ENCODE measurements at places on chromosomes 2 and 18. TPM values are rescaled to one million over a fixed set of nuclear protein-coding genes. Genes with fewer than 3 reads are reported as not detected.

GRCh38 chr2:201939453-201939941 is 94.2 kb upstream of the FZD7 start:
- DNase-seq: no peak

DNA sequence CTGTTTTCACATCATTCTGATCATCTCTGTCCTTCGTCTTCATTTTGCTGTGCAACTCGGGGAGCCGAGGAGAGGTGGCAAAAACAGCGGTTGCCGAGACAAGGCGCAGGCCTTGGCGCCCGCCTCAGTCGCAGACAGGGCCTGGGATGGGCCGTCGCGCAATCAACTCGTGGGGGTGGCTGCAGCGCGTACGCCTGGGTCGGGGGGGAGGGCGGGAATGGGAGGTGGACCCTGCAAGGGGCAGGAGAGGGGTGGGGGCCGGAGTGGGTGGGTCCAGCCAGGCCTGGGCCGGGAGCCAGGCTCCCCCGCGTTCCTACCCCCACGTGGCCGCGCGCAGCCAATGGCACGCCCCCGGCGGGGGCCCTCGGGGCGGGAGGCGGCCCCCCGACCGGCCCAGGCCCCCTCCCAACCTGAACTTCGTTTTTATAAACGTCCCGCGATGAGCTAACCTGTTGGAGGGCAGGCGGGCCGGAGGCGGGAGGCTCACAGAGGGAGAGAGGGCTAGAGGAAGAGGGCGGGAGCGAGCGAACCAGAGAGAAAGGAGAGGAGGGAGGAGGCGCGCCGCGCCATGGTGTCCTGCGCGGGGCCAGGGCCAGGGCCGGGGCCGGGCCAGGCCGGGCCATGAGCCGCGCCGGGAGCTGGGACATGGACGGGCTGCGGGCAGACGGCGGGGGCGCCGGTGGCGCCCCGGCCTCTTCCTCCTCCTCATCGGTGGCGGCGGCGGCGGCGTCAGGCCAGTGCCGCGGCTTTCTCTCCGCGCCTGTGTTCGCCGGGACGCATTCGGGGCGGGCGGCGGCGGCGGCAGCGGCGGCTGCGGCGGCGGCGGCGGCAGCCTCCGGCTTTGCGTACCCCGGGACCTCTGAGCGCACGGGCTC is at the start of gene HOXD13:
Gene HOXD13, plus strand, starts transcription at position 452 of the 875 bp plus-strand sequence. Its CDS starts 170 bp downstream, at position 622.
- DNase-seq: no peak

- DNase-seq: no peak
Measured at GRCh38 chr18:5456577-5457461, 87.0 kb downstream of the EPB41L3 start.

The DDX18 gene
- 50.6 TPM for total RNA-seq

DNA sequence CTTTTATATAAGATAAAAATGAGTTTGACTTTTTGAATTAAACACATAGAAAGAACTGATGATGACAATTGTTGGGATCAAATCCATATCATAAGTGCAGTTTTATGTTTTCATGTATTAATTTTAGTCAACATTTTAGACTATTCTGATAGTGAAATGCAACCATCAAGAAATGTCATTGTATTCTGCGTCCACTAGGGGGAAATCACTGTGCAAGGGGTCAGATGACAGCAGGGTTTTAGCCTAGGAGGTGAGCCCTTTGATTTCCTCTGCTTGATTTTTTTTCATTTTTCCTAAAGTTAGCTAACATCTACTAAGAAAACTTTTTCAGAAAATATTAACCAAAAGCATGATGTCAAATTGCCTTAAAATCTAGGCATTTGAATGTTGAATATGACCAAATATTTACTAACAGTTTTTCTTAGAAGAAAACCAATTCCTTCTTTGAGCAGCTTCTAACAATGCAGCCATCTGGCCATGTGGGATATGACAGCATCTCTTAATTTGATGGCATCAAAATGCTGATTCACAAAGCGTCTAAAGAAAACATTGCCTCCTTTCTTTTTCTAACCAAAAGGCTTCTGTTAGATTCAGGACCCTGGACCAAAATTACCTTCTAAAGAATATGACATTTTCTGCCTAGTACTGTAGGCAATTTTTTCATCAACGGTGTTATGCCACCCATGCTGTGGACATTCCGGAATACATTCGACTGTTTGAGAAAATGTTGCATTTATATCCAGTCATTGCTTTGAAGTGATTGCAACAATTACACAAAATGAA is 141.5 kb downstream of the SPHKAP start:
- DNase-seq: peak; percentile 37

DNA sequence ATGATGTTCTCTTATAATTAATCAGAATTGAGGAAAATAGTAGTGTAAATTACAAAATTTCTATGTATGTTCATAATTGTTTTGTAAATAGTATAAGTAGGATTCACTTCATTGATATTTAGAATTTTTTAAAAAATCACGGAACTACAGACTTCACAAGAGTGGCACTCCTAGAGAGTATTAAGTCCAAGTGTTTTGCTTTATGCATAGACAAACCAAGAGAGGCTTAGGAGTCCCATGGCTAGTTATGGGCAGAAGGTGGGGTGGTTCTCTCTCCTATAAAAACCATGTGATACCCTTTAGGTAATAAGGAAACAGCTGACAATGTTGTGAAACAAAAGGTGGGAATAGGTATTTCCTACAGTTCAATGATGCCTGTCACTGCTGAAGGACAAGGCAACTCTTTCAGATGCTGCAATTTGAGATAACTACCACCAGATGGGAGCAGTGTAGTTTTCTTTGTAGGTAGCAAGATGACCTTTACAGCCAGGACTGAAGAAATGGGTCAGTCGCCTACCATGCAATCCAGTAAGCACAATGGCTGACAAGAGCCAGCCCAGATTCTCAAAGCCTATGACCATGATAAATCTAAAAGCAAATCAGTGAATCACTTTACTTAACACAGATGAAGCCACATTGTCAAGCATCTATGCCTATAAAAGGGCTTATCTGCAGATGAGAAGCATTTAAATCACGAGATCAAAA is 83.9 kb downstream of the AAK1 start:
- DNase-seq: peak; percentile 68

All from bronchial epithelial cell (primary cell).